ENCODE measurements at places on chromosomes 16 and 17.
A peak's percentile ranks its signal among the peaks of the same experiment; 100 is the strongest.

- DNase-seq: no peak
Observed at GRCh38 chr17:65389426-65389825, 172.0 kb downstream of the AXIN2 start.

DNA sequence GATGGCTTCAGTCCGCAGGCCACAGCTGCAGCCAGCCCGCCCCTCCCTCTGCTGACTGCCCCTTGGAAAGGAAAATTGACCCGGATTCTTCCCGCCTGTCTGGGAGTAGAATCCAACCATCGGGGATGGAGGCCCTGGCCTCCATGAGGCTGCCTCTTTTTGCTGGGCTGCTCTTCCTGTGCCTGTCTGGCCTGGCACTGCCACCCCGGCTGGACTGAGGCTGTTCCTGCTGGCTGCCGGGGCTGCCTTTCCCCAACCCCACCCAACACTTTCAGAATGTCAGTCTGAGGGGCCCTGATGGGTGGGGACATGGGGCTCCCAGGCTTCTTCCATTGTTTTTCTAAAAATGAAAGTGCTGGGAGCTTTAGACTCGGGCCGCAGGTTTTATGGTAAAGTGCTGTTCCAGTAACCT is 7.3 kb downstream of the BAHCC1 start:
- DNase-seq: no peak

- no peak for DNase-seq
Observed at GRCh38 chr17:2704890-2705248, 6.7 kb downstream of the CLUH start.

DNA sequence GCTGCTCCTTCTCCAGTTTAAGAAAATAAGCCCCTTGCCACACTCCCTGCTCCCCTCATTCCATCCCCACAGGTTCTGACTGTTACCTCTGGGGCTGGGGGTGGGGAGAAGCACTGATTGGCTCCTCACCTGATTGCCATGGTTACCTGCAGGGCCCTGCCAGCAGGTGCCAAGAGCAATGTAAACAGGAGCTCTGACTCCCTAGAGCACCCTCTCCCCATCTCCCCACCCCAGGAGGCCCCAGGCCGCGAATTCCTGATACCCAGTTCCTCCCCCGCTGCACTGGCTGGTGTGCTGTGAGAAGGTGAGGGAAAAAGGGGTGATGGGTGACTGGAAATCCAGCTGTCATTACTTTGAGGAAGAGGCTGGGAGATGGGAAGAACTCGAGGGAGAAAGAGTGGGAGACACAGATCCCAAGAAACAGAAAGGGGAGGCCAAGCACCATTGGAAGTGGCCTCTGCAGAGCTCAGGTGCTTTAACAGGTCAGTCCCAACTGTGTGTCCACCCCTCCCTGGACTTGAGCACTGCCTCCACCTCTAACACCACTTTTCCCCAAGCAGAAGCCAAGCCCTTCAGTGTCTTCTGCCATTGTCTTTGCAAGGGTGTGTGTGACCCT is 4.5 kb downstream of the PCGF2 start:
- no peak for DNase-seq

DNA sequence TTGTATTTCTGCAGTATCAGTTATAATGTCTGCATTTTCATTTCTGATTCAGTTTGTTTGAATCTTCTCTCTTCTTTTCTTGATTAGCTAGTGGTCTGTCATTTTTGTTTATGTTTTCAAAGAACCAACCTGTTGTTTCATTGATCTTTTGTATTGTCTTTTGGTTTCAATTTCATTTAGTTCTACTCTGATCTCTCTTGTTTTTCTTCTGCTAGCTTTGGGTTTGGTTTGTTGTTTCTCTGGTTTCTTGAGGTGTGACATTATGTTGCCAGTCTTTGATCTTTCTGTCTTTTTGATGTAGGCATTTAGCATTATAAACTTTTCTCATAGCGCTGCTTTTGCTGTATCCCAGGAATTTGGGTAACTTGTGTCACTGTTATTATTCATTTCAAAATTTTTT is 107.2 kb downstream of the PHKB start:
- no peak for DNase-seq

GRCh38 chr16:1330931-1331711 is 2.3 kb upstream of the BAIAP3 start:
- DNase-seq: no peak

- no peak for DNase-seq
Observed at GRCh38 chr17:77526728-77527350, 386.1 kb downstream of the SEC14L1 start.

DNA sequence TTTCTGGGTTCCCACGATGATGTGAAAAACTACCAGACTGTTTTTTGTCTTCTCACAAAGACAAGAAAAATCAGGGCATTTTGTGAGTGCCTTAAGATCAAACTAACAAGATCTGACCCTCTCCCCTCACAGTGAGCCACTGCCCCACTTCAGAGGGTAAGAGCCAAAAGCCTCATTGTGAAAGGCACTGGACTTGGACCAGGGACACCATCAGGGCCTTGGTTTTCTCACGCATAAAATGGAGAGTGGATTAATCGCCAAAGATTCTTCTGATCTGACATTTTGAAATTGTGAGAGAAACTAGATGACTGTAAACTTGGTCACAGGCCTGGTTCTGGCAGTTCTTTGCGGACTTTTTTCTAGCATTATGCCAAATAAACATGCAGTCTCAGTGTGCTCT is 21.0 kb upstream of the ENDOV start:
- no peak for DNase-seq

- no peak for DNase-seq
Observed at GRCh38 chr17:78664476-78665386, 87.5 kb upstream of the DNAH17 start.

GRCh38 chr16:56370185-56370874 is 55.0 kb downstream of the AMFR start:
- no peak for DNase-seq

DNA sequence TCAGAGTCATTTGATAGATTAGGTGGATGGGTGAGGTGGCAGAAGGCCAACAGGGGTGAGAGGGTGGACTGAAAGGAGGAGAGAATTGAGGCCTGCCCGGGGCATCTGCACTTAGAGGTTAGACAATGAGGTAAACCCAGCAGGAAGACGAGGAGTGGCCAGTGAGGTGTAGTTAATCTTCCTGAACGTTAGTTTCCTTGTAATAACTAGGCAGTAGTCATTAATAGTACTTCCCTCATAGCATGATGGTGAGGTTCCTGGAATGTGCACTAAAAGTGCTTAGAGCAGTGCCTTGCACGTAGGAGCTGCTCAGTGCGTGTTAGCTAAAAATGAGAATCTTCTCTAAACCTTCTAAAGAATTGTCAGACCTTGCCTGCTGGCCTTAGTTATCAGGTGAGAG is 13.5 kb upstream of the KSR1 start:
- no peak for DNase-seq

- DNase-seq: no peak
Observed at GRCh38 chr17:55561973-55562495, 50.8 kb upstream of the SMIM36 start.

- no peak for DNase-seq
Observed at GRCh38 chr17:72104164-72104862, 16.5 kb upstream of the SOX9 start.

GRCh38 chr17:63686138-63686685 is 13.7 kb downstream of the LIMD2 start:
- no peak for DNase-seq

DNA sequence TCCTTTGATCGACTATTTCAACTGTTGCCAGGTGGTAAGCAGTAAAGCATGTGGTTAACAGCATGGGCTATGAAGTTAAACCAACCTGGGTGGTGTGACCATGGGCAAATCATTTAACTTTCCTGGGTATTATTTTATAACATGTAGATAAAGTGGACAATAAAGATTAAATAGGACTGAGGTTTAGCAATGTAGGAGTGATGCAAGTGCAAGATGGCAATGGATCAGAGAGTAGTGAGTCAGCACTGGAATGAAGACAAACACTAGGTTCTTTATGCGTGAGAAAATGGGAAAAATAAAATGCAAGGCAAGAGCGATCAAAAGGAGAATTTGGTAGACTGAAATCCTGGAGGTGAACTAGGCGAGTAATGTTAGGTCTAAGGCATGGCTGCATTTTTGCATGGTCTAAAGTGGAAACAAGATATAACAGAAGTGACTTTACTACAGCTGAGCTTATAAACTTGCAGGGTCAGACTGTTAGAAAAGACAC is 222.4 kb upstream of the AXIN2 start:
- no peak for DNase-seq

DNA sequence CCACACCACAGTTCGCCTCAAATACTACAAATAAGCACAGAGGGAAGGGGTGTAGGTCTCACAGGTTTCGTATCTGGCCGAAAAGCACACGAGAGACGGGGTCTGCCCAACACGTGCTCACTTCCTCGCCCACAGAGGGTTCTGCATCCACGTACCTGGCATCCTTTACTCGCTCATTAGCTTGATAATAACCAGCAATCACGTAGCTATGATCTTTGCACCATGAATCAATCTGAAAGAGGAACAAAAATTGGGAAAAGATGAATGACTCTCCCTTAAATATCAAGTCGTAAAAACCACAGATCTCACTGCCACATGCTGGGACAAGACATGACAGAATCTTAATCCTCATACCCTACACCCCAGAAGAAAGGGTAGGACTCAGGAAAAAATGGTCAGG is 10.5 kb downstream of the EMC8 start:
- DNase-seq: no peak

DNA sequence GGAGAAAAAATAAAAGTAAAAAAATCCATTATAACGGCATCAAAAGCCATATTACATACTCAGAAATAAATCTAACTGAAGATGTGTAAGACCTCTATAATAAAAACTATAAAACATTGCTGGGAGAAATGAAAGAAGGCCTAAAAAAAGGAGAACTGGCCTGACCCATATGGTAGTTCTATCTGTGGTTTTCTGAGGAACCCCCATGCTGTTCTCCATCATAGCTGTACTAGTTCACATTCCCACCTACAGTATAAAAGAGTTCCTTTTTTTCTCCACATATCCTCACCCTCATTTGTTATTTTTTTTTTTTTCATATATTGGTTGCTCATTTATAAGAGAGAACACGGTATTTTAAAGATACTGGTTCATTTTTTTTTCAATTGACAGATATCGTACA is 191.8 kb downstream of the STX8 start:
- DNase-seq: no peak

DNA sequence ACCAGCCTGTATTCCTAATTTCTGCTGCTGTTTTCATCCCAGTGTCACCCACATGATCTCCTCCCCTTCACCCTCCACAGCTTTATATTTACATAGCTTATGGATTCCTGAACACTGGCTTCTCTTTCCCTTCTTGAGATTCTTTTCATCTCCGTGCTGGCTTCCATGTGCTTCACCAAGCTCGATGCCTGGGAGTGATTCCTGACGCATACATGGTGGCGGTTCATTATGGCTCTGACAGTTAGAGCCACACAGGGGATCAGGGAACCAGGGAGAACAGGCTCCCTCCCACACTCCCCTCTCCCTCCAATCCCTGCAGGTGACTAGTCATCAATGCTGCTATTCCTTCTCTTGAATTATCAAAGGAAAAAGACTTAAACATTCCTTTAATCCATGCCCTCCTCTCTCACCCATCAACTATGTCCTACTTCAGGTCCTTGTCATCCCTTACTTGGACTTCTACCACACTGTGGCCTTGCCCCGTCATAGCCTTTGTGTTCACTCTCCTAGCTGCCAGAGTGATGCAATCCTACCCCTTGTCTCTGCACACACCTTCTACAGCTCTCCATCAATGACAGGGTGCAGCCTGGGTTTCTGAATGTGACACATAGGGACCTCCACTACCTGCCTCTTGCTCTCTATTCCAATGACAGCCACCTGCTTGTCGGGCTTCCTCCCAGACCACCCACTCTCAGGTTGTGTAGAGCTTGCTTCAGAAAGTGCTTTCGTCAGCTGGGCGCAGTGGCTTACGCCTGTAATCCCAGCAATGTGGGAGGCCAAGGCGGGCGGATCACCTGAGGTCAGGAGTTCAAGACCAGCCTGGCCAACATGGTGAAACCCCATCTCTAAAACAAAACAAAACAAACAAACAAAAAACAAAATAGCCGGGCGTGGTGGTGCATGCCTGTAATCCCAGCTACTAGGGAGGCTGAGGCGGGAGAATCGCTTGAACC is 43.6 kb downstream of the MYH13 start:
- DNase-seq: no peak

DNA sequence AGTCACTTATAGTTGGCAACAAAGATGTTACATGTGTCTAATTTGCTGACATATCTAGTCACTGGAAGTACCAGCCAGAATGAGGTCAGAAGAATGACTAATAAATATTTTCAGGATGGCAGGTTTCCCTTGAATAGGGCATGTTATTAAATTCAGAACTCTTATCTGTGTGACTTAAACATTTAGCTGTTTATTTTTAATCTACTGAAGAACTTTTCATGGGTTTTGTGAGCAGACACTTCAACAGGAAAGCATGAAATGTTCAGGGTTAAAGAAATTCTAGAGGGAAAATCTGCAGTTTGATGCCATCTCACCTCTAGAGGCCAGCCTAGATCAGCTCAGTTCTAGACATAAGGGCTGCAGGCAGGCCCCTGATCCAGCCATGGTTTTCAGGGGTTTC is 13.2 kb downstream of the JPT2 start:
- DNase-seq: no peak

DNA sequence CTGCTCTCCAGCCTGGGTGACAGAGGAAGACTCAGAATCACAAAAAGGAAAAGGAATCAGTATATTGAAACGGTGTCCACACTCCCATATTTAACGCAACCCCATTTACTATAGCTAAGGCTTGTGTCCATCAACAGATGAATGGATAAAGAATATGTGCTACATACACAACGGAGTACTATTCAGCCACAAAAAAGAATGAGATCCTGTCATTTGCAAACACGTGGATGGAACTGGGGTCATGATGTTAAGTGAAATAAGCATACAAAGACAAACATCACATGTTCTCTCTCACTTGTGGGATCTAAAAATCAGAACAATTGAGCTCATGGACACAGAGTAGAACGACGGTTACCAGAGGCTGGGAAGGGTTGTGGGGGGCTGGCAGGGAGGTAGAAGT is 55.1 kb downstream of the ZNF778 start:
- DNase-seq: no peak

DNA sequence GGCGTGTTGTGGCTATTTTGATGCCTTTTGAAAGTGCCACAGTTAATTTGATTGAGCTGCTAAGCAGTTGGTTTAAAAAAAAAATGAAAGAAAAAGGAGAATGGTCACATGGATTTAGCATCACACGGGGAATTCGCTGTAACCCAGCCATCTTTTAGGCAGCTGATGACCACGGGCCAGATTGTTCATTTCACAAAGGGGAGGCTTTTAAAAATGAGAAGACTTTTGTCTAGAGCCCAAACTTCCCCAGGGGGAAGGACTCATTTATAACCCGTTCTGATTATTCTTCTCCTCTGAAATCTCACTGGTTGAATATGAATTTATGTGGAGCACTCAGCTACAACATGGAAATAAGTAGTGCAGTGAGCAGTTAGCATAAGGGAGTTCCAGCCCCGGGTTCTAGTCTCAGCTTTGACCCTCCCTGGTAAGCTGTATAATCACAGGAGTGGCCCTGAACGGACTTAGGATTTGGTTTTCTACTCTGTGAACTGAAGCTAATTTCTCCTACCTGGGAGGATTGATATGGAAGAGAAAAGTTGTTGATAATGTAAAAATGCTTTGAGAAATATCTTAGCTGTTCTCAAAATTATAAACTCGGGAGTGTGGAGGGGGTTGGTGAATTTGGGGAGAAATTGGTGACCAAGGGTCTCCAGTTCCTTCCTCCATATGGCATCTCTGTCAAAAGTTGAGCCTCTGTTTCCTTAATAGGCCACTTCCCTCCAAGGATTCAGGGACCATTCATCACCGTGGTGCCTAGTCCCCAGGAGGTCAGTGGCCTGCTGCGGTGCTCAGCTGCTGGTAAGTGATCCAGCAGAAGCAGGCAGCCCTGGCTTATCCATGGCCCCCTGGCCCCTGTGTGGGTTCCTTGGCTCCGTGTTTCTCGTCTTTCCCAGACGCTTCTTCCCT is 76.4 kb upstream of the TBX2 start:
- no peak for DNase-seq

GRCh38 chr17:75238684-75239191 is 22.7 kb downstream of the GGA3 start:
- peak; percentile 68 for DNase-seq
